Lung (tissue), 17 donors: ENCODE measurements at places on chromosomes 7 and 10. TPM values are rescaled to one million over a fixed set of nuclear protein-coding genes. Genes with fewer than 3 reads are reported as not detected.

DNA sequence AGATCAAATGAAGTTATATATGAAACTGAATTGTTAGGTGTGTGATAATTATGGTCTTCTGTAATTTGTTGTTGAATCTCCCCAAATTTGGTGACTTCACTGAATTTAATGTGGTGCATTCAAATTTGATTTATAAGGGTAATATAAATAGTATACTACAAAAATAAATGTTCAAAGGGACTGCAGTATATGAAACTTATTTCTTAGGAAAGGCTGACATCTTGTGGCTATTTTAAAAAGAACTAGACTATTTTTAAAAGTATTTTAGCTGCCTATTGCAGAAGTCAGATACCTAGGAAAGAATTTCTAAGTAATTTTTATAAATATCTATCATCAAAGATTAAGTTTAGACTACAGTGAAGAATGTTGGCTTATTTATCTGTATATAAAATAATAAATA, 36.6 kb downstream of the ATRNL1 start:
- no peak for DNase-seq

DNA sequence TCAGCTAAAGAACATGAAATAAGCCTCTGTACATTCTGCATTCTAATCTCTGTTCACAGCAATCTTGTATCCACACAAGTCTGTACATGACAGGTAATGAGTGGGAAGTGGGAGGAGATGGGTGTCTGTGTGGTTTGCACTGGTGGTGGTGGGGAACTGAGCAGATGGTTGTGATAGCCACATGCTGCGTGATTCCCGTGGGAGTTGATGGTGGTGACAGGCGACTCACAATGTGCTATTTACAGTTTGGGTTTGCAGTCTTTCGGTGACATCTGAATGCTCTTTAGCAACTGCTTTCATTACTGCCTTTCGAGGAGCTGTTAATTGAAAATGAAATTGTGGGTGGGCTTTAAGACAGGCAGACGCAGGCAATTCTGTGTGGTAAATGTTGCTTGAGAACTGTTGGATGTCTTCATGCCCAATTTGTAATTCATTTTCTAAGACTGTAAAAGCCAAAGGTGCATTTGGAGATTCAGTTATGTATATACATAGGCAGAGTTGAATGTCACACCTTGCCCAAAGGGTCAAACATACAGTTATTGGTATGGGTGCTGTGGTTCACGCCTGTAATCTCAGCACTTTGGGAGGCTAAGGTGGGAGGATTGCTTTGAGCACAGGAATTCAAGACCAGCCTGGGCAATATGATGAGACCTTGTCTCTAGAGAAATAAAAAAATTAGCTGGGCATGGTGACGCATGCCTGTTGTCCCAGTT, 308.2 kb downstream of the AUTS2 start:
- no peak for DNase-seq

DNA sequence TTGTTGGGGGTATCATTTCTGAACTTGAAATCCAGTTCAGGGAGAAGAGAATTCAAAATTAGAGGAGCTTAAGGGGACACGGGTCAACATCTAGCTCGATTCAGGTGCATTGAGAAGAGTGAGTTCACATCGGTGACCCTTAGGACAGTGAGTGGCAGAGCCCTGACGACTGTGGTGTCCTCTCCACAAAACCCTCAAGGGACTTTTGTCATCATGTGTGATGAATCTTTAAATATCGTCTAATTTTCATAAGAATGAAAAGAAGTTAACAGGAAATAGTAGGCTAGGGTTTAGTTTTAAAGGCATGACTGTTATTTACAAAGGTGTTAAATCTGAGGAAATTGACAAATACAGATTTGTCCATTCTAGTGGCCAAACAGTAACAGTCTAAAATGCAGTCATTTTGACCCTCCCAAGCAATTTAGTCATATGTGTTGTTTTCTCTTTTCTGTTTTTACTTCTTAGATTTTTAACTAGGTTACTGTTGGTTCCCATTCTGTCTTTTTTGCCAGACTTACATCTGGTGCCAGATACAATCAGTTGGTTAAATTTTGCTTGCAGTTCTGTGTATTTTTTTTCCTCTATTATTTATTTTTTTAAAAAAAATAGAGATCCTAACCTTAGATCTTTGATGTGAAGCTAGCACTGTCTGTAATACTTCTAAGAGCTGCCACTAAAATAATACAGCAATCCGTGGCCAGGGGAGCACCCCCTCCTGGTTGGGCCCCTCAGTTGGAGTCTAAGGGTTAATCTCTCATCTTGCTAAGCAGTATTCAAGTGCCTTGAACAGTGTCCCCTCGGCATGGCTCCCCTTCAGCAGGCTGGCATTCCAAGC, 34.9 kb upstream of the SH2B2 start:
- DNase-seq = no peak

GRCh38 chr7:91280604-91281003, 16.4 kb downstream of the FZD1 start:
- no peak for DNase-seq

DNA sequence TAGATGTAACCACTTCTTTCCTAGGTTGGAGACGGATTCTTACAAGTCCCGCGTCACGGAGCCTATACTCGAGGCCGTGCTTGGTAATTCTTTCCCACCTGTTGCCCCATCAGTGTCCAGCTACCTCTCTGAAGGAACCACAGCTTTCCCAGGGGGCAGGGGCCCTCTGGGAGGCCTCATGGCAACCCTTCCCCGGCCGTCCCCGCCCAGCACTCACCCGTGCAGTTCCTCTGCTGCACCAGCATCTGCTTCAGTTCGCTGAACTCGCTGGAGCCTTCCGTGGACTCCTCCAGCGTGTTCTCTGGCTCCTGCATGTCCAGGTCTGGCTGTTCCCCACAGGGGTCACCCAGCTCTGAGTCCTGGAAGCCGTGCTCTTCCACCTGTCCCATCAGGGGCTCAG, 24.5 kb downstream of the ZNF777 start:
- DNase-seq = no peak

Gene GPR15LG
- total RNA-seq = not detected

- no peak for DNase-seq
Observed at GRCh38 chr10:75762431-75762802, 331.0 kb downstream of the LRMDA start.

- DNase-seq = no peak
Observed at GRCh38 chr10:97974100-97974499, 56.3 kb downstream of the CRTAC1 start.

DNA sequence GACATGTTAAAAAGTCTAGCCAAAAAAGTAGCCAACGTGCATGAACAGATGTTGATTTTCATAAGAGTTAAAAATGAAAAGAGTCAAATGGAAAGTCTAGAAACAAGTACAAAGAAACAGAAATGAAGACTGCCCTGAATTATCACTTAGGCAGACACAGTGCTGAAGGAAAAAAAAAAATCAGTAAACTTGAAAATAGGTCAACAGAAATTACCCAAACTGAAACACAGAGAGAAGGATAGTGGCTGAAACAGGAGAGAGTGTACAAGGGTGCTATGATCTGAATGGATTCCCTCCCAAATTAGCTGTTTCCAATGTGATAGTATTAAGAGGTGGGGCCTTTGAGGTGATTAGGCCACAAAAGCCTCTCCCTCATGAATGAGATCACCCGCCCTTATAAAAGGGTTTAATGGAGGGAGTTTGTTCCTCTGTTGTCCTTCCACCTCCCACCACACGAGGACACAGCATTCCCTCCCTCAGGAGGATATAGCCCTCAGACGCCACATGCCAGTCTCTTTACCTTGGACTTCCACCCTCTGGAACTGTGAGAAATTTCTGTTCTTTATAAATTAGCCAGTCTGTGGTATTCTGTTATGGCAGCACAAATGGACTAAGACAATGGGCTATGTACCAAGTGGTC, 249.7 kb downstream of the AHR start:
- DNase-seq = no peak

DNA sequence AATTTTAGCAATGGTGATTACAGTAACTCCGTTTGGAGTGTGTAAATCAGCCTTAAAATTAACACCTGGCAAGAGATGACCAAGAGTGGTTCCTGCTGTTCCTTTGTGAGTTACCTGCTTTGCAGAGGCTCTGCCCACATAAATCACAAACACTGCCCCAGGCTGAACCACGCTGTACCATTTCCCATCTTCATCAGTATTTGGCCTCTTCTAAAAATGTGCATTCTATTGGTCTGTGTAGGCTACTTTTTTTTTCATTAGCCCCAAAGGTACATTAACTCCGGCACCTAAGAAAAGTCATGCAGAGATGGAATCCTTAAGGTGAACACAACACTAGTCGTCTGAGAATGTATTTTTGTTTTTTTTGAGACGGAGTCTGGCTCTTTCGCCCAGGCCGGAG, 96.1 kb downstream of the PROSER2 start:
- no peak for DNase-seq
